ENCODE measurements at places on chromosomes 7 and 10.

- DNase-seq: no peak
These were observed 218.0 kb downstream of the BMPER start for GRCh38 chr7:34123316-34123715.

DNA sequence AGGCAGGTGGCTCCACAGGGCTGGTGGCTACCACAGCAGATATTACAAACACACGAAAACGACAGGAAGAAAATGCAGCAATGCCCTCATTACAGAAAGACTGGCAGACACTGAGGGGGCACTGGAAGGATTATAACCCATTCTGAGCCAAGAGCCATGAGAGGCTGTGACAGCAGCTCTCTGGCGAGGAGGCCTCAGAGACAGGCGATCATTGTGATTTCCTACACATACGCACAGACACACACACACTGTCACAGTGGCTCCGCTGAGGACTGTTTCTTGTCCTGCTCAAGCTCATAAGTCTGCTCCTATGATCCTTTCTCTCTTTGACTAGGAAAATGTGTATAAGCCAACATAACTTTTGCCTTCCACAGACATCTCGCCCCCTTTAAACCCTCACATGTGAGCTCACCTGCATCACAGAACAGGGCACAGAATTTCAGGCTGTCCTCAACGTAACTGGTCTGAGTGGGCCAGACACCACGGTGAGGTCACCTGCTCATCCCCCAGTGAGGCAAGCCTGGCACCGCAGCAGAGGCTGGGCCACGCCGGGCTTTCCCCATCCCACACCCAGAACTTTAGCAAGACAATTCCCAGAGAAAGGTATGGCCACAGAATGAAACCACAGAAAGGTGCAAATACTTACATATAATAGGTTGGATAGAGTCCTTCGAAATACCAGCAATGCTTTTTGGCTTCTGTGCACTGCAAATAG is 51.7 kb downstream of the VOPP1 start:
- no peak for DNase-seq

DNA sequence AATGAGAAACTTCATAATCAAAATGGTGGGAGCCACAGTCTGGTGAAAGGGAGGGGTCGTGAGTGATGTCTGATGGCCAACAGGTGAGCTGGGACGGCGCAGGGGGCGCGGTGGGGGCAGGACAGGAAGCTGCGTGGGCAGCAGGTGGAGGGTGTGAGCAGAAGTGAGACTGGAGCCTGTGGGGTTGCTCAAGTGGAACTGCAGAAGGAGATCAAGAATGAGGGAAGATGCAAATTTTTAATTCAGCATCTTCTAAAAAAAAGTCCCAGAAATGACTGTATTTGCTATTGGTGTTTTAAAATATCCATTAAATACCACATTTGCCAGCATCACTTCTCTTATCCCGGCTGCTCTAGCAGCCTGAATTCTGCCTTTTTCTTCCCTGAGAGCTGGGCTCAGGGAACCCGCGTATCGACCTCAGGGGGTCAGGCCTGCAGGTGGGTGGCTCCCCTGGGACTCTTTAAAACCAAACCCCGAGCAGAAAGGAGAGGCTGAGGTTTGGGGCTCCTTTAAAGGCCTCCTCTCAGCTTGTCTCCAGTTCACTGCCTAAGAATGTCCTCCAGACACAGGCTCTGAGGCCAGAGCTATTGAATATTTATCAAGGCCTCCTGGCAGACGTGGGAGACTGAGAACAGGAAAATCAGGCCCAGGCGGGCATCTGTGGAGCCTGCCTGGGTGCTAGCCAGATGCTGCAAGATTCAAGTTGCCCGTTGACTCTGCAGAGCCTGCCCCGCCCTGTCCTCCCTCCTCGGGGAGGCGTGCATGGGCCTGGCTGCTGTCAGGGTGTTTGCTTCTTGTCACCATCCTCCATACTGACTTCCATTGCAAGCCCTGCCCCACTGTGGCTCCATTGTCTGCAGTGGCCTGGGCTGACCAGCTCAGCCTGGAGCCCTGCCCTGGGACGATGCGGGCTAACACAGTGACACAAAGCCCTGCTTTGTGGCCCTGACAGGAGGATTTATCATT is 53.9 kb downstream of the SYPL1 start:
- DNase-seq: no peak

DNA sequence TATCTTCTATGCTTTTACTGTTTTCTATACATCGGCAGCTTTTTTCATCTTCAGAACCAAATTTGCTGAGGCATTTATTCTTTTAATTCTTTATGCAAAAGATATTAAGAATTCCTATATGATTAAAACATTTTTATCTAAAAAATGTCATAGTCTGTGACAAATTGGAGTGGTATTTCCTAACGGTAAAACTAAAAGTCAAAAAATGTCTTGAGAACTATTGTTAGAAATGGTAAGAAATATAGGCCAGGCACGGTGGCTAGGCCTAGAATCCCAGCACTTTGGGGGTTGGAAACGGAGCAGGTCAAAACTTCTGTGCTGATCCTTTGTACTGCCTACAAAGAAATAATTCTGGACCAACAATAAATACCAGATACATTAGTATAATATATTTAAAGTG is 57.7 kb upstream of the PRR15 start:
- no peak for DNase-seq

GRCh38 chr7:142485617-142486226 is 227.9 kb upstream of the PRSS58 start:
- peak; percentile 57 for DNase-seq

DNA sequence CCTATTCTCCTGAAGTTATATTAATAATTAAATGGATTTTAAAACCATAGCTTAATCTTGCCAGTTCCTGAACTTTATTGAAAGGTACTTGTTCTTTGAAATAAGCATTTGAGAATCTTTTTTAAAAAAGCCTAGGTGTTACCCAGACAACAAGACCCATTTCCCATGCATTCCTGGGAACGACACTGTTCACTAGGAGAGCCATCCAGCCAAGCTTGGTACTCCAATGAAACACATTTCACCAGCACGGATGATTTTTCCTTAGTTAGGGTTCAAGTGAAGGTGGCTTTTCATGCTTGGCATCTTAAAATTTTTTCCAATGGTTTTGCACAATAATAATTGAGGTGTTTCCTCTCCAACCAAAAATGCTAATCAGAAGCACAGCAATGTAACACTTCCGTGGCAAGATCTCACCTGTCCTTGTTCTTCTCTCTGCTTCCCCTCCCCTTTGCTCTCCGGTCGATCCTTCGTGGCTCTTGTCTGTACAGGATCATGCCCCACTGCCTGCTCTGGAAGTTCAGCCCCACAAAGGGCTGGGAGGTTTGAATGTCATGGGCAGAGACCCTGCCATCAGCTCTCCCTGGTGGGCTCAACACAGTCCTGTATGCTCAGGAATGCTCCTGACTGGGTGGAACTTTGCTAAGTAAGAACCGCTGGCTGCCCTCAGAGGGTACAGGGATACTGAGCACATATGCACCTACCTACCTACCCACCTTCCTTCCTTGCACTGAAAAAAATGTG is 69.7 kb upstream of the AQP1 start:
- no peak for DNase-seq

- DNase-seq: no peak
These were observed 1094.0 kb downstream of the KCNMA1 start for GRCh38 chr10:76543655-76544054.
